8988T (cell line): ENCODE measurements at places on chromosomes 7 and 10.

GRCh38 chr7:122305475-122306319 lies 1.1 kb upstream of the FEZF1 start:
- DNase-seq: no peak

DNA sequence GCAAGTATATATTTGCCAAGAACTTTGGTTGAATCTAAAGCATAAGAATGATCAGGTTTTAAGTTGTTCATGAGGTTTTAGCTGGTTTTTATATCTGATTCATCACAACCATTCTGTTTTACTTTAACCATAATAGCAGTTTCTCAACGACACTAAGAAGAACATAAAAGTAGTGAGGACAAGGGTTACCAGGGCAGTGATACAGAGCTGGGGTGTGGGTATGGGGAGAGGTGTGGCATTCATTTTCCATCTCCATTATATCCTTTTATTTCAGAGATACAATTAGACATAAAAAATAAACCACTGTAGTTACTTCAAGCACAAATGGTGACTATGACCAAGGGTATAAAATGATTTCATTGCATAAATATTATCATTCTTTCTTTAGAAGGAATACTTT lies 149.8 kb upstream of the STEAP4 start:
- no peak for DNase-seq

- no peak for DNase-seq
These were observed 47.0 kb downstream of the PTN start for GRCh38 chr7:137296576-137296975.

- DNase-seq: no peak
These were observed 20.5 kb upstream of the ZNF273 start for GRCh38 chr7:64882341-64883112.

- no peak for DNase-seq
These were observed 194.9 kb downstream of the SUGCT start for GRCh38 chr7:40329601-40330153.

DNA sequence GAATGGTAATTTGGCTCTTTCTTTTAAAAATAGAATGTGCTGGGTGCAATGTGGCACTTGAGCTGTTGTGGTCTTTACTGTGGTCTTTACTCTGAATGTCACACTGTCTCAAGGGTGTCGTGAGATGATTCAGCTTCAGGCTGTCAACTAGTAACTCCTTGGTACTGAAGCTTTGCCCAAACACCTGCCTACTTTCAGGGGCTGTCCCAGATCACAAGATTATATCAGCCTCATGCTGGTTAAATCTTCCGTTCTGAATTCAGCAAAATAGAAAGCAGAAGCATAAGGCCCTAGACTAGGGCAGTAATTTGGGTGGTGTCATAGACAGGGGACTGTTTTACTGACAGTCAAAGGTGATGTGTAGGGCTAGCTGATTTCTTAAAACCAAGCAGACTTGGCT lies 110.9 kb downstream of the BAMBI start:
- DNase-seq: no peak

DNA sequence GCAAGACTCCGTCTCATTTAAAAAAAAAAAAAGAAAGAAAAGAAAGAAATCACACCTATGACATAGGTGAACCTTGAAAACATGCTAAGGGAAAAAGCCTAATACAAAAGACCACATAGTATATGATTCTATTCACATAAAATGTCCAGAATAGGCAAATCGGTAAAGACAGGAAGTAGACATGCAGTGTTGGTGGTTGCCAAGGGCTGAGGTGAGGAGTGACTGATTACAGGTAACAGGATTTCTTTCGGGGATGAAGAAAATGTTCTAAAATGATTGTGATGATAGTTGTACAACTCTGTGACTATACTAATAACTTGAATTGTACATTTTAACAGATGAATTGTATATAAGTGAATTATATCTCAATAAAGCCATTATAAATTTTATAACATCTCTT lies 3.3 kb downstream of the XPNPEP1 start:
- DNase-seq: no peak

DNA sequence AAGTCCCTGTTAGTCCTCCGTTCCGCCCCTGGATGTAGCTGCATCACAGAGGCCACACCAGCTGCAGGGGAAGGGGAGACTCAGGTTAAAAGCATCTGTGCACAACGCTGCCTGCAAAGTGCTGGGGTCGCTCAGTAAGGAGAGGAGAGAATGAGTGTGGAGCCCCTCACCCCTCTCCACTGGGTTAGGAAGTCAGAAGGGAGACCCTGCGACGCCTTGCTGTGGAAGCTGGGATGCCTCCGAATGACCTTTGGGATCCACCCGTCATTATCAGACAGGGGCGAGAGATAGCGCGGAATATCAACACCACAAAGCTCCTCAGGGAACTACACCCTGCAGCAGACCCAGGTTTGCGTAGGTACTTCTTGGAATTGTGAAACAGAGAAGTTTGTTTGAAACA lies 167.7 kb upstream of the SHH start:
- DNase-seq: no peak

DNA sequence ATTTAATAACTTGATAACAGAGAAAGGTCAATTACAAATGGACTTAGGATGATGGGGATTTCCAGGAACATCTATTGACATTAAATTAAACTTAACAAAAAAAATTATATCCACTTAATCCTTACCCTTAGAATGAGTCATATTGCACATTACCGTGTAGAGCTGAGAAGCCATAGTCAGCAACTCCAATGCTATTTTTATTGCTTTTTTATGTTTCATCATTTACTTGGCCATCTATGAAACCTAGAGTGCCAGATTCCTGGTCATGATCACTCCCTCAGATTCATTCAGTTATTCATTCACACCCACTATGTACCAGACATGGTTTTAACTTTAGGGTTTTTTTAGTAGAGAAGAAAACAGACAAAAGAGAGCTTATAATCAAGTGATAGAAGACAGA lies 1180.4 kb downstream of the CNTNAP2 start:
- DNase-seq: no peak

GRCh38 chr7:101547022-101547915 lies 81.8 kb downstream of the MYL10 start:
- no peak for DNase-seq
